ENCODE measurements at places on chromosomes 1 and 21. TPM values are rescaled to one million over a fixed set of nuclear protein-coding genes. Genes with fewer than 3 reads are reported as not detected.

Gene LENEP
- not detected for total RNA-seq

Gene CLCA1
- not detected for total RNA-seq

Gene YARS1
- total RNA-seq, result 84.0 TPM

Gene CRNN
- not detected for total RNA-seq

Gene TIMM17A
- total RNA-seq, result 67.0 TPM

Gene SYCP1
- total RNA-seq, result not detected

Gene PERM1
- not detected for total RNA-seq

- DNase-seq, result peak; percentile 33
Observed at GRCh38 chr1:115648717-115649691, 7.2 kb downstream of the VANGL1 start.

GRCh38 chr1:52904927-52905698 is 16.4 kb downstream of the ECHDC2 start:
- peak; percentile 49 for DNase-seq

DNA sequence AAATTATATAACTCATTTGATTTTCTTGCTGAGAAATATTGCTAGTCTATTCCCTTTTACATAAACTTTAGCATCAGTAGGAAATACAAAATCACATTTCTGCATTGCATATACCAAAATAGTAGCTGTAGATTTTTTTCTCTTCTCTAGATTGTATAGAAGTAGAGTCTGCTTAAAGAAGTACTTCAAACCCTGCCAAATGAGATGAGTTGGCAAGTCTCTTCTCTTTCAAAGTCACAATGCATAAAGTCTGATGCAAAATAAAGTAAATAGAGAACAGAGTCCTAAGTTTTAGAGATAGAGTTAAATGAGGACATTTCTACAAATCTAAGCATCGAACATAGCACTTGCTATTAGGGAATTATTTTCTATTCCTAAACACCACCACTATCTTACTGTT is 6.4 kb downstream of the PLPPR4 start:
- no peak for DNase-seq

DNA sequence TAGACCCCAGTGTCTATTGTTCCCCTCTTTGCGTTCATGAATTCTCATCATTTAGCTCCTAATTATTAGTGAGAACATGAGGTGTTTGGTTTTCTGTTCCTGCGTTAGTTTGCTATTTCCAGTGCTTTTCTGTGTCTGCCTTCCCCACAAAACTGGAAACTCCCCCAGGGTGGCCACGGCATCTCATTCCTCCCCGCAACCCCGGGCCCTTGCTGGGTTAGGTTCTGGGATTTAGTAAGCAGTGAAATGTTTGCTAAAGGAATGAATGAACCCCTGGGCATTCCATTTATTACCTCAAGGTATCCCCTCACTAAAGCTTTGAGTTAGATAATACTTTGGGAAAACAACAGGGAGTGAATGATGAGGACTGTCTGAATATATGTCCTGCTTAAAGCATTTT is 142.9 kb downstream of the GLUL start:
- DNase-seq, result no peak

DNA sequence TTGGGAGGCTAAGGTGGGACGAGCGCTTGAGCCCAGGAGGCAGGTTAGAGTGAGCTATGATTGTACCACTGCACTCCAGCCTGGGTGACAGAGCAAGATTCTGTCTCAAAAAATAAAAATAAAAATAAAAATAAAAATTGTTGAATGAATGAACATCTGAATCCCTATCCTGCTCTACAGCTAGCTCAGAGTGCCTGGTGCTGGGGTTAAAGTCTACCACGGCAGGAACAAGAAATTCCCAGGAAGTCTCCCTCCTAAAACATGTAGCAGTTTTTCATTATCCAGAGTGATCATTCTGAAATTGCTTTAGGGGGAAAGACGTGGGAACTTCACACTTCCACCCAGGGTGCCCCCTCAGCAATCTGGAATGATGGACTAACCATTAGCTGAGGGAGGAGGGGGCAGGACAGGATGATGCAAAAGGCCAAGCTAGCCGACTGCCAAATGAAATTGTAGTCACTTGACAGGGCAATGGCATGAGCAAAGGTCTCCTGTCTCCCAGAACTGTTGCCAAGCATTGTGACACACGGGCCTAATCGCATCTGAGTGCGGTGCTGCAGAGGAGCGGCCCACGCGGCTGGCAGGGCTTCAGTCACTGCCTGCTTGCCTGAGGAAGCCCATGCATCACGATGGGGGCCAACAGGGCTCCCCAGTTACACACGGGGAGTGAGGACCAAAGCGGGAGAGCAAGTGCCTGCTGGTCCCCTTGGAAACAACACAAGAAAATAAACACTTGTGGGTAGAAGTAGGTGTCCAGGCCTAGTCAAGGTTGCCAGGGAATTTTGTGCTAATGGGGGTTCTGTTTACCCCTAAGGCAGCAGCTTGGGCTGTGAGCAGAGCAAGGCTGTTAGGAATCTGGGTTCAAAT is 85.7 kb downstream of the NENF start:
- DNase-seq, result no peak

GRCh38 chr1:153375511-153375910 is at the start of gene S100A12:
Gene S100A12 (minus strand): TSS chr1:153375621. CDS start chr1:153374592, 1,029 bp downstream.
- no peak for DNase-seq

DNA sequence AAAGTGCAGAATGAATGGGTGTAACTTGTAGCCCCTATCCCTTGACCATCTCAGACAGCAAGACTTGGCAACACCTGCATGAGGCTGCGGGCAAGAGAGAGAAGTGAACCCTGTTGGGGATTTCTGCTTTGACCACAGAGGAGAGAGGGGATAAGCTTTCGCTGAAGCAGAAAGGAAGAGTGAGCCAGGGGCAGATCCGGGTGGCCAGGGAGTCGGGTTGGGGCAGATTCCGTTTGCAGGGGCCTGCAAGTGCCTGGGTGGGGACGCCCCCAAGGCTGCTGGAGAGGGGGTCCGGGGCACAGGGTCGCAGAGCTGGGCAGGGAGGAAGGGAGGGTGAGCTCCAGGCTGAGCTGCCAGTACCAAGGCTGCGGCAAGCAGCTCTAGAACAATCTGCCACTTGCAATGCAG is 25.3 kb upstream of the PIK3CD start:
- DNase-seq, result no peak

- no peak for DNase-seq
Observed at GRCh38 chr1:66450043-66450514, 83.9 kb upstream of the SGIP1 start.

DNA sequence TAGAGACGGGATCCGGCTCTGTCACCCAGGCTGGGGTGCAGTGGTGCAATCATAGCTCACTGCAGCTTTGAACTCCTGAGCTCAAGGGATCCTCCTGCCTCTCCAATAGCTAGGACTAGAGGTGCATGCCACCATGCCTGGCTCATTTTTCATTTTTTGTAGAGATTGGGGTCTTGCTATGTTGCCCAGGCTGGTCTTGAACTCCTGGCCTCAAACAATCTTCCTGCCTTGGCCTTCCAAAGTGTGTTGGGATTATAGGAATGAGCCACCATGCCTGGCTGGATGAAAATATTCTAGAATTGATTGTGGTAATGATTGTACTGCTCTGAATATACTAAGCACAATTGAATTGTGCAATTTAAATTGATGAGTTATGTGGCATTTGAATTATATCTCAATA is 21.9 kb downstream of the ZMYM4 start:
- DNase-seq, result no peak

DNA sequence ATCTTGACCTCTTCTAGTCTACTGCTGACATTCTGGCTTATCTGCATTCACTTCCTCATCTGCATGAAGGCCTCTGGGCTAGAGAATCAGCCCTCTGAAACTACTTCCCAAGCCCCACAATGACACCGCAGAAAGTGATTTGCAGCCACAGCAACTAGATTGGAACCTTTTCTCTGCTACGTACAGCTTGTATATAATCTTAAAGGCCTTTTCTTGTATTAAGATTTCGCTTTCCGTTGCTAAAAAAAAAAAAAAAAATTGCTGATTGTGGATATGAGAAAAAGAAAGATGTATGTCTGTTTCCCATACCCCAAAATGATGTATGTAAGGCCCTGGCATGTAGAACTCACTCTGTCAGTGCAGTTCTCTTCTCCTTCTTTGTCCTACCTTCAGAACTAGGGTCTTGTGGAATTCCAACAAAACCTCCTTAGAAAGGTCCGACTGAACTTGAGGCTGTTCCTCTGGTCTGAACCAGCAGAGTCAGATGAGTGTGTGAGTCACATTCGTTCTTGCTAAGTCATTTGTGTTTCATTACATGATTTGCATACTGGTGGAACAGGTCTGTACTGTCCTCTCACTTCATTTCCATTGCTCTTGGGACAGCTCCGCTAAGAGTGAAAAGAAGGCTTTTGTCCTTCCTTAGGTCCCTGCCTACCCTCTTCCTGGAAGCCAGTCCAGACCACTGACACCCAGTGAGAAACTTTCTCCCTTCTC is 62.7 kb downstream of the PLPP3 start:
- peak; percentile 61 for DNase-seq

DNA sequence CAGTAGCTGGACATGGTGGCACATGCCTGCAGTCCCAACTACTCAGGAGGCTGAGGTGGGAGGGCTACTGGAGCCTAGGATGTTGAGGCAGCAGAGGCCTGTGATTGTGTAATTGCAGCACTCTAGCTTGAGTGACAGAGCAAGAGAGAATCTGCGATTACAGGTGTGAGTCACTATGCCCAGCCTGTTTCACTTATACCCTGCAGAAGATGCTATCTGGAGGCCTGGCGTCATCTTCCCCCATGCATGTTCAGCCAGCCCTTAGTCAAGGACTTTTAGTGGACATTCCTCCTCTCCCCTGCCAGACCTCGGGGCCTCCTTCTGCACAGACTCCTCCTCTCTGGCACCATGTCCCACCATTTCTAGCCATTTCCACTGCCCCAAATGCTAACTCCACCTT is 36.3 kb upstream of the RCC2 start:
- no peak for DNase-seq

DNA sequence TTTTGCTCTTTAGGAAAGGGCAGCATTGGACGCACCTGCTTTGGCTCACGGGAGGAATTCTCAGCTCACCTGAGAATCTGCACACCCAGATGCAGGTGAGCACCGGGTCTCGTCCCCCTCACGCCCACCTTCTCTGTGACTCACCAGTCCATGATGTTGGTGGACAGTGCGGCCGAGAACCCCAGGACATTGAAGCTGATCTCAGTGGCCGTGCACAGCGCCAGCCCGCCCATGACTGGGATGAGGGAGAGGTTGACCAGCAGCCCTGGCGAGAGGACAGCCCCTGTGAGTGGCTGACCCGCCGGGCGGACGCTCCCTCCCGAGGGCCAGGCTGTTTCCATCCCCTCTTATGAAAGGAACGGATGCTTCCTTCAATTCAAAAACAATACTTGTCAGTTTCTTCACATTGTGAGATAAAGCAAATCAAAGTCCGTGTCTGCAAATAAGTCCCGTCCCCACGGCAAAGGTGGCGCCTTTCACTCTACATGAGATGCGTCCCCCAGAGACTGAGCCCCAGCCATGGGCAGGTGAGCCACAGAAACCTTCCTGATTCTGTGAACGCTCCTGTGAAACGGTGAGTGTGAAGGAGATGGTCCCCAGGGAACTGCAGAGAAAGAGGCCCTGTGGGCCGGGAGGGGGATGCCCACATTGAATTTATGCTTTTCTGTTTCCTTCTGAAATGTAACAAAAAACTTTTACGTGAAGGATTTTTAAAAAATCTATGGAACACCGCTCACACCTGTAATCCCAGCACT is 12.7 kb upstream of the CDK11B start:
- DNase-seq, result no peak

GRCh38 chr1:226677027-226678020 is 61.8 kb downstream of the ITPKB start:
- DNase-seq, result peak; percentile 57

DNA sequence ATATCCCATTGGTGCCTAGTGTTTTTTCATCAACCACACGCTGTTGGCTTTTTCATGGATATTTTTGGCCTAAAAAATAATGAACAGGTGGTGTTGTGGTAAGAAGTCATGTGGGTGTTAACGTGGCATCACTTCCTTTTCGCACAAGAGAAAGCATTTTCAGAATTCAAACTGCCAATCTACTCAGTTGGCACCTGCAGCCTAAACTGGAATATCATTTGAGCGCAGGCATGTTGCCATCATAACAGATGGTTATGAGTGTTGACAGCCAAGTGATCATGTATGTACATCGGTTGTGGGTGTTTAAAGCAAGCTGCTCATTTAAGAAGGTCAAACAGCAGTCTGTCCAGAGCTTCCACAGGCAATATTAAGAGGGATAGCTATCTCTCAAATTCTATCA is 1963.0 kb downstream of the NCAM2 start:
- DNase-seq, result no peak

DNA sequence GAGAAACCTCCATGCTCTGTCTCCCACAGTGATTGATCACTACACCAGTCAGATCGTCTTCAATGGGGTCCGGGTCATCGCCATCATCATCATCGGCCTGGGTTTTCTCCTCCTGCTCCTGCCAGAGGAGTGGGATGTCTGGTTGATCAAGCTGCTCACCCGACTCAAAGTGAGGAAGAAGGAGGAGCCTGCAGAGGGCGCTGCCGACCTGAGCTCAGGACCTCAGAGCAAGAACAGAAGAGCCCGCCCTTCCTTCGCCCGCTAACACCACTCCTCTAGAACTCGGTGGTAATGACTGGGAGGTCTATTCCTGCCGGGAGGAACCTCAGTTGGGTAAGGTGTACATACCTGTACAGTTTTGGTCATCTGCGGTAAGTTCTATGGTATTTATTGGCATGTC is 50.3 kb upstream of the COA6 start:
- peak; percentile 61 for DNase-seq

DNA sequence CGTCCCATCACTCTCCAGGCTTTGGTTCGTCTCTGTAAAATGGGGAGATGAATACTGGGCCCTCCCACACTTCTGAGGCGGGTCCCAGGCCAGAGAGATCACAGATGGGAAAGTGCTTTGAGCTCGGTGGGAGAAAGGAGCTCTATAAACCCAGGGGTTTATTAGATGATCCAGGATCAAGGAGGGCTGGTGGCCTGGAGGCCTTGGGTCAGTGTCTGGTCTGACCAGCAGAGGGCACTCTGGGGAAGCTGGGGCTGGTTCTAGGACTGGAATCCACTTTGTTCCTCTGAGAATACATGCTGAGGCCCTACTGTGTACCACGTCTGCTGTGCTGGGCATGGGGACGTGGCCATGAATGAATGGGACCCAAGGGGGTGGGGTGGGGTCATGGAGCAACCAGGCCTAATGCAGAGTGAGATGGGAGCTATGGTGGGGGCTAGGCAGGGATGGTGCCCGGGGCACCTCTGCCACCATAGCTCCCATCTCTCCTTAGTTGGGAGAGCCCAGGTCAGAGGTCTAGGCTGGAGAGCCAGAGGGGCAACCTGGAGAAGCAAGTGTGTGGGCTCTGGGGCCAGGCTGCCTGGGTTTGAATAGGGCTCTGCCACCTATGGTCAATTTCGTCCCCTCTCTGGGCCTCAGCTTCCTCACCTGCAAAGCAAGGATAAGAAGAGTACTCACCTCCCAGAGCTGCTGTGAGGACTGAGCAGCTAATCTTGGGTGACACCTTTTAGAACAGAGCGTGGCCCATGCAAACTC is 9.0 kb upstream of the FAM131C start:
- DNase-seq, result peak; percentile 85

DNA sequence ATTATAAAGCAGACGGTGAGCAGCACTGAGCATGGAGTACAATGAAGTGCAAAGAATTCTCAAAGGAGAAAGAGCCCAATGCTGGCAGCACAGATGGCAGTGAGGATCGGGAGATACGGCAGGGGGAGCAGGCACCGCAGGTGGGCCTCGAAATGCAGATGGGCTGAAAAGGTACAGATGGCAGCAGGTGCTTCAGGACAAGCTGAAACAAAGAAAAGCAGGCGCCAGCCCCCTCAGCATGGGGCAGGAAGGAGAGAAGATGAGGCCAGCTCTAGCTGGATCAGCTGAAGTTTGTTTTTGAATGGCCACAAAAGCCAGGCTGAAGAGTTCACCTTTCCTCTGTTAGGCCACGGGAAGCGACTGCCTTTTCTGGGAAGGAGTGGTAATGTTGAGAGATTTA is 7.7 kb downstream of the CFAP298 start:
- DNase-seq, result no peak

All from dermis blood vessel endothelial cell (primary cell).